ENCODE measurements at places on chromosomes 11 and 22.

GRCh38 chr11:29734287-29734686, 282.5 kb downstream of the KCNA4 start:
- DNase-seq = no peak

DNA sequence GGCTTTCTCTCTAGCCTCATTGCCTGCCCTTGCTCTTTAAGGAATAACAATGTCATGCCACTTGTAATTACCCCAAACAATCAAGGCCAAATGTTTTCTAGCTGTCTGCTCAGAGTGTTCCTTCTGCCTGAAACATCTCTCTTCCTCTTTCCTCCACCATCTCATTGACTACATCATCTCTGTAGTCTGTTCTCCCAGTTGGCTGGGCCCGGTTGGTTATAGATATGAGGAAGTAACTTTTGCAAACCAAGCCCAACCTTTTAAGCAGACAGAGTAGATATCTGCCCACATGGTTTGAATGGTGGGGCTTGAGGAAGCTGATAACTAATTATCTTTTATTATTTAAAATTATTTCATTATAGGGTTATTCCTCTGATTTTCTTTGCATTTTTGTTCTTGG, 104.5 kb downstream of the NTM start:
- DNase-seq = no peak

DNA sequence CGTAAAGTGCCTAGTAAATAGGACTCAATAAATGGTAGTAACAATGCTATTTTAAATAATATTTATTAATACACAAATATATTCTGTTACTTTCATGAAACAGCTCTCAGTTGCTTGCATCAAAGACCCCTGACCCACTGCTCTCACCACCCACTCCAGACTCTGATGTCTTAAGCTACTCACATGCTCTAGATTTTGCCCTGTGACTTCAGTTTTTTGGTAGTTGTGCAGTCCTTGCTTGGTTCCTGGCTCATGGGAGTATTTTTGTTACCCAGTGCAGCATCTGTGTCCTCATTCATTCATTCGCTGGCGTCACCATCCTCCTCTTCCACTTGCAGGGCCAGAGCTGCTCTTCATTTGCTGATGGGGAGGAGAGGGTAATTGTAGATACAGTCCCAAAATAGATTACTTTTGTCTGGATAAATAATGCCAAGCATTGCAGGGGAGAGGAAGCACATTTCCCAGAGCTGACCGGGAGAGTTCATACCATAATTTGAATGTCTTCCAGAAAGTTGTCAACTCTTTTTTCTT, 12.7 kb downstream of the MRPL48 start:
- DNase-seq = no peak

GRCh38 chr22:38139901-38140300, 29.4 kb upstream of the BAIAP2L2 start:
- DNase-seq = no peak

GRCh38 chr11:69924308-69925161, 105.3 kb upstream of the FGF3 start:
- DNase-seq = no peak

DNA sequence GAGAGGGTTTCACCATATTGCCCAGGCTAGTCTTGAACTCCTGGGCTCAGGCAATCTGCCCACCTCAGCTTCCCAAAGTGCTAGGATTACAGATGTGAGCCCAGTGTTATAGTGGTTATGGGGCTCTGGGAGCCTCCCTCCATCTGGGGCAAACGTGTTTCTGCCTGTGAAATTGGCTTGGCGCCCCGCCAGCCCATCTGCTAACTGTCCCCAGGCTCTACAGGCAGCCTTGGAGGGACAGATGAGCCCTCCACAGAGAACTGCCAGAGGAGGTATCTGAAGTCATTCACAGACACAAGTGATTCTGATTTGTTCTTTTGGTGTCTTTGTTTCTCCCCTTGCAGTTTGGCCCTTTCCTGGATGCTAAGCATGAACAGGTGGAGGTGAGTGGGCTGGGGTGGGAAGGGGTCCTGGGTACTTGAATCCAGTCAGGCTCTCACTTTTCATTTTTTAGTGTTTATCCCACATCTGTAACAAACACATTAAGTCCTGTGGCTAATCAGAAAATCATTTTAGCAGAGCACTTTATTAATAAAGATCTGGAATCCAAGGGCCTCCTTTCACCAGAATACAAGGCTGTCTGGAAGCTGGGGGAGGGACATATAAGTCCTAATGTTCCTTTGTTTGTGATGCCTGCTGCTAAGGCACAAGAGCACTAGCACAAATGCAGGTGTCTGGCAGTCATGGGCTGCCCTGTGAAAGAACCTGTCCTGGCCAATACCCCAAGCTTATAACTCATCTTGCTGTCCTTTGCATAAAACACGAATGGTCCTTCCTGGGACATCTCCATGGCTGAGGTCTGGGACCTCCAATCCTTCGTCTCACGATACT, 25.7 kb upstream of the CDC42EP2 start:
- no peak for DNase-seq

DNA sequence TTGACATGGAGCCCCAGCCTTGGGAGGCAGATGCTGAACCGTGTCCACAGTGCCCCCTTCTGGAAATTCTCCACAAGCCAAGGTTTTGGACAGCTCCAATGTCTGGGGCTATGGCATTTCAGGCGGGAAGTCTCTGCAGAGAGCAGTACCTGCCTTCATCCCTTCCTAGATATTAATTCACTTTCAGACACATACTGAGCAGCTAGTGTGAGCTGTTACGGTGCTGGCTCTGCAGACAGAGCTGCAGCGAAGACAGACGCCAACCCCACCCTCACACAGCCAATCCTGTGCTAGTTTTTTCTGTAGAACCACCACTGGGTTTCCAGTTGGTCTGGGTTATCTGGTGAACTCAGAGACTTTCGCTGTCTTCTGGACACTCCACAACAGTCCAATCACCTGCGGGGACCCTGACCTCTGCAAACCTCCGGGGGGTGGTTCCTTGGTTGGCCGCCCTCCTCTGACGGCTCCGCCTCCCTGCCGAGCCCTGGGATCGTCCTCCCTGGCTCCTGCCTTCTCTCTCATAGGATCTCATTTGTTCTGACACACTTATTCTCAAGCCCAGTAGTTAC, 9.1 kb downstream of the LMF2 start:
- peak; percentile 10 for DNase-seq

DNA sequence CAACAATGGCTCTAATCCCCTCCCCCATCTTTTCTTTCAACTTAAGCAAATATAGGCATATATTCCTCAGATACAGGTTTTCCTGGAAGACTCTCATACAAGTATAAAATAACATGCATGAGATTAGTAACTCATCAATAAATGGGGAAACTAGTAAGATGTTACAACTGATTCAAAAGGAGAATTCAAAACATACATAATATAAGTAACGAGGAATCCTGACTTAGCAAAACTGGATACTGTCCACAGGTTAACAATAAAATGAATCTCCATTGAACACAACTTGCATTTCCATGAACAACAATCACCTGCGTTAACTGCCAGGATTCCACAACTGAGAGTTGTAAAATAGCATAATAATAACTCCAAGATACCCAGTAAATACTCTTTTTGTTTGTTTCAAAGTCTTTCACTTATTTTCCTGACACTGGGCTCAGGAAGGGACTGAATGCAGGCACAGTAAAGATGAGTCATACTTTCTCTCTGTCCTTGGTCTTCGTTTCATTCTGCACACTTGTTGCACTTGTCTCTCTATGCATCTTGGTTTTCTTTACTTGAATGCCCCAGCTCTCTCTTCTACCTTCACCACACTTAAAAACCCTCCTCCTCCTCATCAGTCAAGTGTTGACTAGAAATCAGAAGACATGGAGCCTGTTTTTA, 8.1 kb downstream of the APIP start:
- no peak for DNase-seq

GRCh38 chr11:125261588-125261987, 97.0 kb downstream of the PKNOX2 start:
- no peak for DNase-seq

DNA sequence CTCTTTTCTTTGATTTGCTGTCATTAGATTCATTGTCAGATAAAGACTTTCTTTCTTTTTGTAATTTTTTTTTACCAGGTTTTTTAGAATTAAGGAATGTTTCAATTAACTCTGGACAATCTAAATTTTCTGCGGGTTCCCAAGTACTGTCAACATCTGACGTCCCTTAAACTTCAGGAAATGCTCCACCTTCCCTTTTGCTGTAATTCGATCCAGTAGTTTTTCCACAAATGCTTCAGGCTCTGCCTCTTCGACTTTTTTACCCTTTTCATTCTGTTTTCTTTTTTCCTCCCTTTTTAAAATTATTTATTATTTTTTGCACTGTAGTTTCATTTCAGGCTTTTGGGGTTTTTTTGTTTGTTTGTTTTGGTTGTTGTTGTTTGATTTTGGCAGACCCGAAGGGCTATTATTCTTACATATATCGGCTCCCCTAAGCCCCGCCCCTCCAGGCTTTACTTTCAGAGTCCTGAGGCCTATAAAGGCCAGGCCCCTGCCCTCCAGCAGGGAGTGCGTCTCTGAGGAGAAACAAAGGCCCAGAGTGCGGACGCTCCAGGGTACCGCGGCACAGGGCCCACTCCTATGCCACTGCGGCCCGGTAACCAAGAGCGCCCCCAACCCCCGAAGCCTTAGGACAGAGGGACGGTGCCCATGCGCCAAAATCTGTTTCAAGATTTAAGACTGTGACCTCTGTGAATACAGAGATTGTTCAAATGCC, 116.4 kb downstream of the TYR start:
- no peak for DNase-seq

DNA sequence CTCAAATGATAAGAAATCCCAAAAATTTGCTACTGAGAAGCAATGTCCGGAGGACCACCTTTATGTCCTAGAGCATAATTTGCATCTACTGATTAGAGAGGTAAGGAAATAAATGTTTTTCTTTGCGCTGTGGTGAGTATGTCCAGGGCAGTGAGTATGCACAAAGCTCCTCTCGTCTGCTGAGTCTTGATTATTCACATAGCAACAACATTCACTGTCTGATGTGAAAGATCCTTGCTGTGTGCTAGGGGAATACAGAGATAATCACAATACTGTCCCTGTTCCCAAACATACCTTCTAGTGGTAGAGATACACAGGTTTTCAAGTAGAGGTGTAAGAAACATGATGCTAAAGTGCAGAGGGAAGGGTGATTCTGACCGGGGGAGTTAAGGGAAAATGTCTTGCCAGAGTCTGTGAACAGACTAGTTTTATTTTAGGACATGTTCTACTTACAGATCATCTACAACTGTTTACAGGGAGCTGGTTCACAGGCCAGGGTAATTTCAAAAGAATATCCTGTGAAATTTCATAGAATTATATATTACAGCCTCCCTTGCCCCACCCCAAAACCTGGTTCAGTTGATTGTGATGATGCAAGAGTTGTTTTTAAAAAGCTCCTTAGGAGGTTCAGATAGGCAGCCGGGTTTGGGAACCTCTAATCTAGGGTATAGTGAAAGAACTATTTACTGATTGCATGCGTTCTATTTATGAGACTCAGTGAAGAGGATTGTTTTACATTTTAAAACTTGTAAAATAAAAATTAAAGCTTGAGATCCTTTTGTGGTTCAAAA, 12.6 kb downstream of the MED17 start:
- no peak for DNase-seq

GRCh38 chr22:43905681-43906080, 13.9 kb upstream of the PNPLA5 start:
- DNase-seq = no peak

GRCh38 chr11:10518891-10519290, 22.1 kb downstream of the RNF141 start:
- DNase-seq = no peak

DNA sequence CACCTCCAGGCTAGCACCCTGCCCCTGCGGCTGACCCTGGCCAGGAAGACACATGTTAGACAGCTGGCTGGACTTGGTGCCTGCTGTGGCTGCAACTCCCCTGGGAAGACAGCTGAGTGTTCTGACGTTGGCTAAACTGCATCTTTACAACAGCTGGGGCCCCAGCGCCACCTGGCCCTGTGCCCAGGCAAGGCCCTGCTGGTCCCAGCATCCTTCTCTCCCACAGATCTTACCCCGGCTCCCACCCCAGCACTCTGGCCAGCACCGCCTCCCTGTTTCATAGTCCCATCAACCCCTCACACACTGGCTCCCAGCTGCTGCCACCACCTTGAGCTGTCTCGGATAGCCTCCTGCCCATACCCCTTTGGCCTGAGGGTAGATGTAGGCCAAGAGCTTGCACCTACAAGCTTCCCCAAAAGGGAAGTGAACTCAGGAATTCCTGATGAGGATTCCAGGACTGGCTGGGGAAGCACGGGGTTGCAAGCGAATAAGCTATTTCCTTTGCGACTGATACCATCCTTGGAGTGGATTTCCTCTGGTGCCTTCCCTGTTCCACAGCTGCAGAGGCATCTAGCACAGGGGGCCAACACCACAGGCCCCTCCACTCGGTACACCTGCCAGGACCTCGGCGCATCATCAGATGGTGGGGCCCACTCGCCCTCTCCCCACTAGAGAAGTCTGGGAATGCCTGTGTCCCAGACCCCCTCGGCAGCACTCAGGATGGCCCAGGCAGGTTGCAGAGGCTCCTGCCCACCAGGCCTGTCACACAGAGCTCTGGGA, 28.5 kb downstream of the RSPH14 start:
- DNase-seq = peak; percentile 77

DNA sequence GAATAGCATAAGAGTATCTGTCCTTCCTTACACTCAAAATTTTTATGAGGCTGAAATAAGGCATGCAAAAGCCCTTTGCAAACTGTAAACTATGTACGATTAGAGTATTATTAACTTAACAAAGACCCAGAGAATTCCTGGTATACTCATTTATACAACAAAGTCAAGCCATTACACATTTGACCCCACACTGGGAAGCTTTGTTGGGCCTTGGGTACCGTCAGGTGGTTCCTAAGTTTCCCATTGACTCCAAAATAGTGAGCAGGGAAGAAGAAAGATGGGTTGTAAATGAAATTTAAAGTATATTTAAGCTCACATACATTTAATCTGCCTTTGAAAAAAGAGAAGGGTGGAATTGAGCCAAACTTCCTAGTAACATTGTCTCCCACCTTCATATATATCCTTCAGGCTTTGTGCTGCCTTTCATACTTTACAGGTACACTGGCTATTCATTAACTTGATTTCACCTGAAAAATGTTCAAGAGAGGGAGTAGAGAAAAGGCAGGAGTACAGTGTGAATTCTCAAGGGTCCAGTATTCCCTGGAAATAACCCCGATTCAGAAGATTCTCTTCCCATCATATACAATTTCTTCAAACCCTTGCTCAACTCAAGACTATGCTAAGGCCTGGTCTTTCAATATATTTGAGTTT, 68.6 kb downstream of the SOX6 start:
- no peak for DNase-seq

GRCh38 chr22:46568102-46568809, 30.8 kb upstream of the CELSR1 start:
- DNase-seq = no peak

- no peak for DNase-seq
Measured at GRCh38 chr11:14015711-14016110, 53.2 kb downstream of the SPON1 start.

- DNase-seq = no peak
Measured at GRCh38 chr11:117238221-117238620, 5.8 kb downstream of the RNF214 start.

- DNase-seq = no peak
Measured at GRCh38 chr11:117229931-117230285, 2.0 kb downstream of the PCSK7 start.

Data from nucleus accumbens (tissue), 56 donors.